ENCODE measurements at places on chromosomes 11 and 22.

DNA sequence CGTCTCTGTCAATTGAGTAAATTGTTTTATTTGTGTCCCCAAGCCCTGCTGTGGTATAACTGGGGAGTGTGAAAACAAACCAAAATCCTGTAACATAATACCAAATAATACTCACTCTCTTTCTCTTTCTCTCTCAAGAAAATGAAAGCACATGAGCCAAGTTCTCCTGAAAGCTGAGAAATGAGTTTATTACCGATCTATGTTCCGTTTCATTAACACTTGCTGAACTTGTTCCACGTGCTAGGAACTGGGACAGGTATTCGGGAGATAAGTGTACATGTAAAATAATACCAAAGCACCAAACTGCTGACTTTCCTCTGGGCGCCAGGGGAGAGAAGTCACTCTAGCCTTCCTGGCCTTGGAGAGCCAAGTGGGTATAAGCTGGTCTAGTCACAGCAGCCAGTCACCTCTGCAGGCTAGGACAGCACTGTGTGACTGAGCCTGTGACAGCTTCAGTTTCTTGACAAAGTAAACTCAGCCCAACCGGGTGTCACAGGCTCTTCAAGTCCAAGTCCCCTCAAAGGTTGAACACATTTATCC, 23.1 kb downstream of the CD6 start:
- DNase-seq = no peak

- DNase-seq = no peak
These were observed 537.4 kb upstream of the B3GAT1 start for GRCh38 chr11:134949121-134950090.

GRCh38 chr11:468036-468435, 18.0 kb downstream of the PTDSS2 start:
- DNase-seq = no peak

- DNase-seq = no peak
These were observed 119.8 kb downstream of the MPPED1 start for GRCh38 chr22:43531651-43532050.

DNA sequence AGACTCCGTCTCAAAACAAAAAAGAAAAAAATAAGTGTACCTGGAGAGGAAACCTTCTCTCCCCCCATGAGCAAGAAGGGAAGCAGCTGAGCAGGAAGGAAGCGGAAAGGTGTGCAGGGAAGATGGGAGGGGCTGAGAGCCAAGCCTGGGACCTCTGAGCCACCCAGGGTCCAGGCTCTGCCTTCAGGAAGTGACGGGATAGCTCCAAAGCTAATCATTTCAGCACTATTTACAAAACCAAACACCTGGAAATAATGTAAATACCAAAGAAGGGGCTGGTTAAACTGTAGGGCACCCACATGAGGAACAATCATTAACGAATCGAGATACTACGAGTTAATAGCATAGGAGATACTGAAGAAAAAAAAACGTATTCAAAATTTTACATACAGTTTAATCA, 27.9 kb downstream of the ARRB1 start:
- no peak for DNase-seq

- DNase-seq = no peak
These were observed 897 bp downstream of the MAP6 start for GRCh38 chr11:75667831-75668450.

DNA sequence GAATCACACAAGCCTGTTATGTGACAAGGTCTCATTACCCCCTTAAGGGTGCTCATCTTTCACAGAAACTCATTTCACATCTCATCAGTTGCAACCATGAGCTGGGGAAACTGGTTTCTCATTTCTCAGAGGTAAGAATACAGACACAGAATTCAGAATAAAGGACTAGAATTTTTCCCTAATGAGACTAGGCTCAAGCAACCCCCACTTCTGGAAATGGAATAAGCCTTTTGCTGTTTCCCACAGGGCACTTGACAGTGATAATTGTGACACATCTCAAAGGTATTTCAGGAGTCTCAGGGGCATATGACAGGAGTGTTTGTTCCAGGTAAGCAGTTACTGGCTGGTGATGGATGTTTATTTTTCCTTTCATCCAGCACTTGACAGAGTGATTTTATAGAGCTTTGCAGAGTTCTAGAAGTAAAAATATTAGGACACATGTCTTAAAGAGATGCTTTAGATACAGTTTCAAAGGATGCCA, 112.9 kb upstream of the DDI1 start:
- DNase-seq = no peak

GRCh38 chr22:45468872-45469271, 33.8 kb upstream of the FBLN1 start:
- no peak for DNase-seq

DNA sequence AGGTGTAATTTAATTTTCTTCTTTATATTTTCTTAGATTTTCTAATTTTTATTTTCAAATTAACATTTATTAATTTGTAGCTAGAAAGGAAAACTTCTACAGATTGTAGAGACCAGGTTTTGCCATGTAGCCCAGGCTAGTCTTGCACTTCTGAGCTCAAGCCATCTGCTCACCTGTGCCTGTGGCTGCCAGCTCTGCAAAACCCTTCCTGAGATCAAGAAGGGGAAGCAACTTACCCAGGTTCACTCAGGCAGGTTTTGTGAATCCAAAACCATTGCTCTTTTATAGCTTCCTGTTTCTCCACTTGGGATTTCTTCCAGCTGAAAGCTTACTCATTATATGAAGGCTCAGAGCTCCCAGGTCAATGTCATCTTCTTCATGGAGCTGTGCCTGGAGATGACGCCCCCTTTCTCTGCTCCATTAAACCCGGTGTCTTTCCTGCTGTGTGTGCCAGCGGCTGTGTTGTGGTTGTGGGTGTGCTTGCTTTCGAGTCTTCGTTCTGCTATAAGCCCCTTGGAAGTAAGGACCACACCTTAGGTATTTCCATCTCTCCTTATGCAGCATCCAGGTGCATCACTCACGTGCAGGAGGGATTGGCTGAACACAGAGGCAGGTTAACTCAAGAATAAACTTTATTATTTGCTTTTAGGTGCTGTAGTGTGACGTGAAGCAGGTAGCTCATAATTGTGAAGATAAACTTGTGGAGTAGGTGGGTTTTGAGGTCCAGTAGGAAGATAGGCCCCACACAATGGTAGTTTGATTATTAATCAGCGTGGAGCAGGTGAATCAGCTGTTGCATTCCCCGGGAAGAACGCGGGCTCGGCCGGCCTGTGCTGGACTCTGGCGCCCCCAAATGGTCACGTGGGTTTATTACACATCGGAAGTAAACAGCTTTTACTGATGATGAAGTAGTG, 42.2 kb upstream of the INCENP start:
- peak; percentile 38 for DNase-seq

GRCh38 chr11:1933416-1934334, 13.5 kb upstream of the MRPL23 start:
- no peak for DNase-seq

DNA sequence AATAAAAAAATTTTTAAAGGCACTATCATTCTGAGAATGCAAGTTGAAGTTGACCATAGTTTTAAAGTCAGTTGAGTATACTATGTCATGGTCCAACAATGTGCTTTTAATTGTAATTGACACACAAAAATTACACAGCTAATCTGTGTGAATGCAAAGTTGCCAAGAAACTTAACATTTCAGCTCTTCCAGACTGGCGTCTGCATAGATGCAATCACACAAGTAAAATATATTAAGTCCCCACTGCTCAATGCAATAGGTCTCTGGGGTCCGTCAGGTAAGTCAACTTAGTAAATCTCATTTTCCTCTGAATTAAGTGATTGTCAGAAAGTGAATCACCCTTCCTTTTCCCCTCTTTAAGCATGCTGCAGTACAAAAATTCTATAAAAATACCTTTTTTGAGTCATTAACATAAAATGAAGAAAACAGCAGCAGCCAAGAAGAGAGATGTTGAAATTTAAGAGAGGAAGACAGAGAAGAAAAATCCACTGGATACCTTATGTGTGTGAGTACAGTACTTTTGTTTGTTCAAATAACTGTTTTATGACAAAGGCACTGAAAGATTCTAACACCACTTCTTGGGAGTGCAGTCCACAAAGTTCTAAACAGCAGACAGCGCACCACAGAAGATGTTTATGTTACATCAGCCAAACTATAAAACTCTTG, 5.1 kb downstream of the FZD4 start:
- no peak for DNase-seq

- DNase-seq = no peak
These were observed 49.6 kb downstream of the TTC17 start for GRCh38 chr11:43408277-43408676.

DNA sequence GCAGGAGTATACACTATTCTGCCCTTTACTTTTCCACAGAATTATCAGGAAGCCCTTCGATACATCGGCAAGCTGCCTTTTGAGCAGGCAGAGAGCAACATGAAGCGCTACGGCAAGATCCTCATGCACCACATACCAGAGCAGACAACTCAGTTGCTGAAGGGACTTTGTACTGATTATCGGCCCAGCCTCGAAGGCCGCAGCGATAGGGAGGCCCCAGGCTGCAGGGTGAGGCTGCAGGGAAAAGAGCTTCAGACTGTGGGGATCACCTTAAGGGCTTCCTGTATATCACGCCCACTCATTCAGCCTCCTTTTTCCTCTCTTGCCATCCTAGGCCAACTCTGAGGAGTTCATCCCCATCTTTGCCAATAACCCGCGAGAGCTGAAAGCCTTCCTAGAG, 6.8 kb upstream of the HMBS start:
- no peak for DNase-seq

- DNase-seq = no peak
These were observed 686.1 kb downstream of the CNTN5 start for GRCh38 chr11:99706848-99707247.

GRCh38 chr11:41319434-41319833, 140.0 kb downstream of the LRRC4C start:
- no peak for DNase-seq

GRCh38 chr22:45968003-45968650, 8.8 kb downstream of the WNT7B start:
- DNase-seq = no peak

GRCh38 chr11:88292171-88292843, 45.2 kb downstream of the CTSC start:
- peak; percentile 32 for DNase-seq

Measured in Jurkat, Clone E6-1 (cell line).